ENCODE measurements at places on chromosomes 5 and 9.

- no peak for DNase-seq
Measured at GRCh38 chr9:23830929-23831730, 5.1 kb upstream of the ELAVL2 start.

DNA sequence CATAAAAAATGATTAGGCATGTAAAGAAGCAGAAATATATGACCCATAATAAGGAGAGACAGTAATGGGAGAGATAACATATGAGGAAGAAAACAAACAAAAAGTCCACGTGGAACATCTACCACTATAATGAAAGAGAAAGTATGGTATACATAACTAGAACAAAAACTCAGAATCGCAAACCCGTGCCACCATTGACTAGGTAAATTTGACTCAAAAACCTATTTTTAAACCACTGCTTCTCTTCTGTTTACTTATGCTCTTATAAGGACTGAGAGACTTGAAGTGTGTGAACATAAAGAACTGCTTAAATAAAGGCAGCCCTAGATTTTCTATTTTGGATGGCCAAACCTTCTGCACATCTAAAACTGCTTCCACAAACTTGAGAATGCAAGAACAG, 330.7 kb downstream of the CAAP1 start:
- no peak for DNase-seq

- DNase-seq: no peak
Measured at GRCh38 chr5:53777864-53778618, 217.6 kb downstream of the NDUFS4 start.

DNA sequence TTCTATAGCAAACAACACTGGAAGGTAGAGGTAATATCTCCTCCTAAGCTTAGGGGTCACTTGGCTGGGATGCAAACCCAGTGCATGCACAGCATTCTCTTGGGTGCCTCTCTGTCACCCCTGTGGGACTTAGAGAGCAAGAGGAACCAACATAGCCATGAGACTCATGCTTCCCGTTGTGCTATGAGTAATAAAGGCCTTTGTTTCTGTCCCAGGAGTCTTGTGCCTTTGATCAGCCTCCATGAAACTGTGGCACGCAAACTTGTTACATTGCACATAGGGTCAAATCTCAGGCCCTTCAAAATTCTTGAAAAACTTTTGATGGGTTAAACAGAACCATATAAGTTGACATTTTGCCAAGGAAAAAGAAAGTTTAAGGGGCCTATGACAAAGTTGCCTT, 272.8 kb downstream of the TAF11L14 start:
- no peak for DNase-seq

DNA sequence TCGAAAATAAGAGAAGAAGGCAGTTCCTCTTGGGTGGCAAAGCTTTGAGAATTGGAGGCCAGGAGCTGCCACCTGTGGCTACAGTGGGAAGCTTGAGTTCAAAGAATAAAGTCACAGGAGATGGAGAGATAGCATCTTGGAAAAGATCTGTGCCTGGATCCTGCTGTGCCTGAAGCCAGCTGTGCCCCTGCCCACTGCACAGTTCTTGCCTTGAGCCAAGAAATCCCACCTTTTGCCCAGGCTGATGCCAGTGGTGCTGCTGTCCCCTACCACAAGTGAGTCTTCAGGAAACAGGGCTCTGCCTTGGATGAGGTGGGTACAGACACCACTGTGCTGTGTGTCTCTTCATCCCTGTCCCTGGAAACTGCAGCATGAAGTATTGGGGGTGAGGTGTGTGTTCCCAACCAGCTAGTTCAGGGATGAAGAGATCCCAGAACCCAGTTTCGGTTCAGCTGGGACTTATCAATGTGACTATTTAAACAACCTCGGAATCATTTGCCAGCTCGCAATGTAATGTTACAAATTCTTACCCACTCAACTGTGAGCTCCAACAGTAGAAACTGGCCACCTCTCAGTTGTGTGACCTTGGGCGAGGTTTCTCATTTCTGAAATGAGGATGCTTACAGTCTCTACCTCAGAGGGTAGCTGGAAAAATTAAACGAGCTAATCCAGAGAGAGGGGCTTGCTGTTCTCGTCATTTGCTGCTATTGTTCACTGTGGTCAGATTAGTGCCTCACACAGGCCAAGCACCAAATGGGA, 5.9 kb downstream of the IER5L start:
- DNase-seq: no peak

GRCh38 chr5:77086368-77086688, 757 bp downstream of the ZBED3 start:
- no peak for DNase-seq

GRCh38 chr9:33111631-33112030, 35.2 kb upstream of the SMU1 start:
- DNase-seq: no peak

- DNase-seq: no peak
Measured at GRCh38 chr5:120765189-120765588, 301.1 kb downstream of the PRR16 start.

DNA sequence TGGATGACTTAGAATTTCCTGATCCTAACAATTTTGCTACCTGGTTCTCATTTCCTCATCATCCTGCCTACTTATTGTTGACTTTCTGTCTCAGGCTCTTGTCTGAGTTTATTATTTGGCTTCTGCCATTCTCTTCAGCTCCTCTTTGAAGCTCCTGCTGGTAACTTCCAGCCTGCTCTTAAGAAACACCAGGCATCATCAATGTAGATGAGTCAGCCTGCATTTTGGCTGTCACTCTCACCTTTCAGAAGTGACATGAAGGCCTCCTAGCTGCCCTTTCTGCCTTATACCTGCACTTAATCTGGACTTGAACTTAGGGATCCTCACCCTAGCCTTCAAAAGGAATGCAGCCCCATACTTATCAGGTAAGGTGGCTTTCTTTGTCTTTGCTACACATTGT, 551.8 kb upstream of the ZNF608 start:
- no peak for DNase-seq

DNA sequence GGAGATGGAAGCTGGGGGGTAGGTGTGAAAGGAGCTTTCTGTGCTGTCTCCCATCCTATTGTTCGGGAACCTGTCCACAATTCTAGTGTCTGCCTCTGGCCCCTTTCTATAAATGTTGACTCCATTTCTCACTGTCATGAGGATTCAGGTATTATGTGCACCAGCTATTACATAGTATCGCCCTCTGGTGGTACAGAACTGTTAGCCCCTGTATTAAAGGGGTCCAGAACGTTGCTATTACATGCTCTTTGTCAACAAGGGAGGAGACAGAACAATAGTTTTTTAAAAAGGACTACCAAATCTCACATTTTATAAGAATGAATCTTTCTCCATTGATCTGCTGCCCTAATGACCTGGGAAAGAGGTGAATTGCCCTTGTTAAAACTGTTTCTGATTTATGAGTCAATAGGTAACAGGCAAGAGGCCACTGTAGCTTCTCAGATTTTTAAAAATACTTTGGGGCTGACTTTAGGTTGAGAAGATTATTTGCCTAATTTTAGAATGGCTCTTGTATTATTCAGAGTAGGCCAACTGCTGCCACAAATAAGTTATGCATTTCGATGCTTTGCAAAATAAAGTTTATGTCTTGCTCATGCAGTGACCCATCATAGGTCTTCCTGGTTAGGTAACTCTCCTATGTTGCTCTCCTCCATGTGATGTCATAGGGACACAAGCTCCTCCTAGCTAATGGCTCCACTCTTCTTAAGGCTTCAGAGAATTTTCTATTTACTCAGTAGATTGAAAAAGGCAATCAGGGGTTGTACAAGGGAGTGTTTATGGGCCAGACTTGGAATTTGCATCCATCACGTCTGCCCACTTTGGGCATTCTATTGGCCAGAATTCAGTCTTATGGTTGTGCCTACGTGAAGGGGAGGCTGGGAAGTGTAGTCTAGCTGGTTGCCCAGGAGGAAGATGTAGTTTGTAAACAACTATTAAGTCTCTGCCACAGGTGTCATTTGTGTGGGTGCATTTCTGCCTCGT, 20.8 kb downstream of the DCANP1 start:
- DNase-seq: no peak

GRCh38 chr9:105385381-105385985, 62.4 kb upstream of the FSD1L start:
- no peak for DNase-seq

DNA sequence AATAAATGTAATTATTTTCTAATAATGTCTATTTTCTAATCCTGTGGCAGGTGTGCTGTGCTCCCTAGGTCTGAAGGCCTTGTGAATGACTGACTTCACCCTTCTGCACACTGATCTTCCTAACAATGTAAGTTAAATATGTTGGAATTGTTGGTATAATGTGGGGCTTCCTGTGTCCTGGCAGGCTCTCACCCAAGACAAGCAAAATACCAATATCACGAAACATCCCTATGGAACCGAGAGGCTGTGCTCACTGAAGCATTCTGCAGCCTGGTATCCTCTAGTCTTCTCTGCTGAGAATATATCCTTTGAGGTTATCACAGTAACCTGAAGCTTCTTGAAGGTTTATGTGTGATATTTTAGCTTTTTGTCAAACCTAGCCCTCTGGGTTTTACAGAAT, 159.4 kb downstream of the GABRB2 start:
- no peak for DNase-seq

DNA sequence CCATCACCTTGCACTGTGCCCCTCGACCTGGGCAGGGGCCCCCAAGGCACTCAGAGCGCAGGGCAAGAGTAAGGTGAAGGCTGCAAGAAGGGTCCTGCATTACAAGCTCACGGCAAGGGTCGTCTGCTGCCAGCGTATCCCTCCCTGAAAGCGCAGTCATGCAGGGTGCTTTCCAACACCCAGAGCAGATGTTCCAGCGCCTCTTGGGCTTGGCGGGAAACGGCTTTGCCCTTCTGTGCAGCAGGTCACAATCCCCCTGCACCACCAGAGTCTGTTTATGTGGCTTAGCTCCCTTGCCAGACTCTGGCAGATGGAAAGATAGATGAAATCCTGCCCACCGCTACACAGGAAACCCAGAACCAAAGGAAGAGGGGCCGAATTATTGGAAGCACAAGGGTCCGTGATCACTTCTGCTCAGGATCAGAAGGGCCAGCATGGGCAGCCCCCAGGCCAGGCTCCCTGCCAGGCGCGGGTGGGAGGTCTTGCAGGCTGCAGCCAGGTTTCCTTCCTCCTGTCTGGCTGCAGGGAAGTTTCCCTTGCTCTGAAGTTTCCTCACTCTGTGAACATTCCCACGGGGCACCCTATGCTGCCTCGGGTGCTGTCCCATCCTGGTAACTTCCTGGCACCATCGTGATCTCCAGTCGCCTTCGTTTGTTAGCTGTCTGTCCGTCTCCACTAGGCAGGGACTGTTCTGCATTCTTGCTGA, 132.2 kb downstream of the ZNF354C start:
- DNase-seq: no peak

DNA sequence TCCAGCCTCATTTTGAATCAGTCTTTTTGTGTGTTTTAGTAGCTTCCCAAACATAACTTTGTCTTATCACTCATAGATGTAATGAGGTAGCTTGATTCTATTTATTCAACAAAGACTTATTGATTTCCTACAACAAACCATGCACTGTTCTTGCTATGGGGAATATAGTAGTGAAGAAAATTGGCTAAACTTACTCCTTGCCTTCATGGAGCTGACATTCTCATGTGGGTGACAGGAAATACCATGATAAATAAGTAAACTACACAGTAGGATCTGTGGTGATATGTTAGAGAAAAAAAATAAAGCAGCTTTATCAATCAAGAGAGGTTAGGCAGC, 255.7 kb upstream of the TNC start:
- no peak for DNase-seq

DNA sequence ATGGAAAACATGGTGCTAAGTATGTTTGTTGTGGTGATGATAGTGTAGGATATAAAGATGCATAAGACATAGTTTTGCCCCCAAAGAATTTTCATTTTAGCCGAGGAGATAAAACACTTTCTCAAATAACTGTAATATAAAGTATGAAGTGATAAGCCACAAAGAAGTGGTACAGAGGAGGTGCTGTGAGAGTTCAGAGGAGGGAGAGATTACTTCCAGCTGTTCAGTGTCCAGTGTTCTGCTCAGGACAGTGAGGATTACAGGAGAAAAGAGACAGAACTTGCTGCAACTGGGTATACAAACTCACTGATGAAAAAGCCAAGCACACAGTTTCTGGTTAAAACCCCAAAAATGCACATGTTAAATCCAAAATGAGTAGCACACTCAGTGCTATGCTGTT, 309.3 kb downstream of the KIAA0825 start:
- DNase-seq: no peak

GRCh38 chr5:169805937-169806700, 169.0 kb downstream of the DOCK2 start:
- no peak for DNase-seq

DNA sequence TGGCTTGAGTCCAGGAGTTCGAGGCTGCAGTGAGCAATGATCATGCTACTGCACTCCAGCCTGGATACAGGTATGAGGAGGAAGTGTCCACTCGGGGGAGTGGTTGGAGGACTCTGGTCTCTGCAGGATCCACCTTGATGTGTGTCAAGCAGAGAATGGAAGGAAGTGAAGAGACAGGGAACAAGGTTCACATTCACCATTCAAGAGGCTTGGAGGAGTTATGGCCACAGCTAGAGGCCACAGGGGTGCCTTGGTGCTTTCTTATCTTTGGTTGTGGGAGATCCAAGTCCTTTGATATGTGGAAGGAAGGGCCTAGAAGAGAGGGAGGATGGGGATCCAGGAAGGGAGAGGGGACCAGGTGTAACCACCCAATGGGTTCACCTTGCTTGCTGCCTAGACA, 5.4 kb upstream of the CERCAM start:
- DNase-seq: no peak

GRCh38 chr5:67238191-67238590, 41.6 kb upstream of the CD180 start:
- peak; percentile 35 for DNase-seq

DNA sequence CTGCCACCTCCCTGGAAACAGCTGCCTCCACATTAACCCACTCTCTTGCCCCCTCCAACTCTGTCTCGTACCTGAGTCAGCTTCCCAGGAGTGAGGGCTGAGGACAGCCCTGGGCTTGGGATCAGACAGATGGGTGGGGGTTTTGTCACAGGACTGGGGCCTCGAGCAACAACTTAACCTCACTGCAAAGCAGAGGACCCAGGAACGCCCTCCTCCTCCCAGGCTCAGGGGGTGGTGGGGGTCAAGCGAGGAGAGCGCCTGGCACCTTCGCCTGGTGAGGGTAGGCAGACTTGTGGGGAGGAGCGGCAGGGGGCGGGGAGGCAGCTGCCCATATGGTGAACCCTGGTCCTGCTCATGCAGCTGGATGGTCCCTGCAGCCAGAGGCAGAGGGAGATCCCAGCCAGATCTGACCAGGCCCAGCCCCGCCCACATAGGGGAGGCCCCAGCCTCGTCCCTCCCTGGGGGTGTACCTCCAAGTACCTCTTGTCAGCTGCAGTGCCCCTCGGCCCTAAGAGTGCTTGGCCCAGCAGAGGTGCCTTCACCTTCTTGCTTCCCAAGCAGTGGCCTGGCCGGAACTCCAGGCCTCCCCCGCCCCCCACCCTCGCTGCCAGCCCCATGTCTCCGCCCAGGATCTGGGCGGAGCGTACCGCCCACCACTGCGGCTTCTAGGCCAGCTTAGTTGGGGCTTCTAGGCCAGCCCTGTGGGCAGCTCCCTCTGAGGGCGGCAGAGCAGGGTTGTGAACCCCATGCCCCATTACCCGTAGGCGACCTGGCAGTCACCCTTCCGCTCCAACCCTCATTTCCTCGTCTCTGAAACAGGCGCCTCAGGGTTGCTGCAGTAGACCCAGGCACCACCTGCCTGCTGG, at the start of gene SARDH:
Gene SARDH, minus strand, starts transcription at position 579 of the 866 bp plus-strand sequence. CDS start 4,179 bp downstream, outside the sequence.
- no peak for DNase-seq

All from GM04504 (cell line).